ENCODE measurements at places on chromosomes 7 and 10.

- no peak for DNase-seq
Measured at GRCh38 chr7:36100226-36100625, 52.8 kb upstream of the EEPD1 start.

- DNase-seq, result no peak
Measured at GRCh38 chr10:71368176-71368575, 28.5 kb upstream of the CDH23 start.

- no peak for DNase-seq
Measured at GRCh38 chr10:110618230-110618610, 25.9 kb upstream of the RBM20 start.

- DNase-seq, result peak; percentile 100
Measured at GRCh38 chr10:102502337-102503151, at the start of gene ACTR1A. TSS of gene ACTR1A (minus strand) at chr10:102502712. CDS start at chr10:102502647, 65 bp downstream.

DNA sequence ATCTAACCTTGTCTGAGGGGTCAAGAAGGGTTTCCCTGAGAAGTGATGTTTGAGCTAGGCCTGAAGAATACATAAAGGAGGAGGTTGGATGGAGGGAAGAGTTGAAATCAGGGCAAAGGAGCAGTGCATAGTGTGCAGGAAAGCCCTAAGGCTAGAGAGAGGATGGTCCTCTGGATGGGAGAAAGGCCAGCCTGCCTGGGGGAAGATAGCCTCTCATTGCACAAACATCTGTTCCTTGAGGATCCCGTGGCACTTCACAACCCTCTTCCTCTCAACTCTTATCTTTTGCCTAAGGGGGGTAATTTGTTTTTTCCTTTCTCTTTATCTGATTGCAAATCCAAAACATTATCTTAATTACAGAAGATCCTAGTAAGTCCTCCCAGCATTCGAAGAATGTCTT, 35.7 kb downstream of the STAMBPL1 start:
- no peak for DNase-seq

Measured in cerebellar cortex (tissue), 1 donor.